ENCODE measurements at places on chromosomes 11 and 22.

DNA sequence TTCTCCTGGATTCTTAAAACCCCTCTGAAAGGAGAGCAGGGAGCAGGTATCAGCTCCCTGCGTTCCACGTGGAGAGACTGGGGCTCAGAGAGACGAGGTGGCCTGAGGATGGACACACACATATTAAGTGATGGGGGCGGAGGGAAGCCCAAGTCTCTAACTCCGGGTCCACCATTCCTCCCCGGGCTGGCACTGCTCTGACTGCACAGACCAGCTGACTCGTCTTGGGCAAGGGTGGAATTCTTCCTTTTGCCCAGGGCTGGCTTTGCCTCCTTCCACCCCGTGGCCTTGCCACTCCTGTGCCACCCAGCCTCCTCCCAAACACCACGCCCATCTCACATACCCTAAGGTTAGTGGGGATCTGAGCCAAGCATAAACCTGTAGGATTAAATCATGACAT, 65.0 kb downstream of the BUD13 start:
- no peak for DNase-seq

- DNase-seq: no peak
Observed at GRCh38 chr11:62889484-62890437, 9.1 kb downstream of the SLC3A2 start.

DNA sequence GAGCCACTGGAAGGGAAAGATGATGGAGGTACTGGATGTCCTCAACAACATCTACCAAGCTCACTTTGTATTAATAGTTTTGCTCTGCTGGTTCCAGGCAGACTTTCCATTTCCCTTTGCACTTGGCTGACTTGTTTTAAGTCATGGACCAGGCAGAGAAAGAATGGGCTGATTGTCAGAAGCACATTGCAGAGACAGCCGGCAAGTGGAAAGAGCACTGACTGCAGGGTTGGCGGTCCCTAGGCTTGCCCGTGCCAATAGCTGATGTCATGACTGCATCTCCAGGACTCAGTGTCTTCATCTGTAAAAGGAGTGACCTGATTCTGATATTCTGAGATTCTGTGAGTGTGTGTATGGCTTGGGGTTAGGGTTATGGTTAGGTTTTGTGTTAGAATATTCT, 20.9 kb upstream of the NNMT start:
- DNase-seq: no peak

- peak; percentile 62 for DNase-seq
Observed at GRCh38 chr11:58905011-58905720, 34.1 kb upstream of the GLYATL1 start.

GRCh38 chr11:61482513-61482912, 26.0 kb upstream of the LRRC10B start:
- DNase-seq: no peak

GRCh38 chr11:16926883-16927626, 87.2 kb downstream of the PLEKHA7 start:
- DNase-seq: no peak

GRCh38 chr22:36415415-36416168, 27.8 kb upstream of the MYH9 start:
- DNase-seq: no peak

DNA sequence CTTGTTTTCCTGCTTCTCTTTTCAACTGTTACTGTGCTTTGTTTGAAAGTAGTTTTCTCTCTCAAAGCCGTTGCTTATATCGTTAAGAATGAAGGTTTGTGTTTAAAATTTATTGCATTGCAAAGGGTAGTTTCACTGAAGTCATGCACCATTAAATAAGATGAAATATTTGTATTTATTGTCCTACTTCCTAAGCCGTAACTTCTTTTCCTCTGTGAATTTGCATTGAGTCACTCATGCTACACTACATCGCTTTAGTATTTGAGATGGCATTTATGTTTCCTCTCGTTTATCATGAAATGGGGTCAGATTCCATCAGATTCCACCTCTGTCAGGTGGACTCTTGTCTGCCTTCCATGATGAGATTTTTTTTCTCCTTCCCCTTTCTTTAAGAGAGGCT, 65.8 kb upstream of the RASSF10 start:
- no peak for DNase-seq

GRCh38 chr11:101046947-101047346, 82.7 kb downstream of the PGR start:
- DNase-seq: no peak

GRCh38 chr11:19574916-19575315, 137.7 kb upstream of the NAV2 start:
- DNase-seq: no peak

DNA sequence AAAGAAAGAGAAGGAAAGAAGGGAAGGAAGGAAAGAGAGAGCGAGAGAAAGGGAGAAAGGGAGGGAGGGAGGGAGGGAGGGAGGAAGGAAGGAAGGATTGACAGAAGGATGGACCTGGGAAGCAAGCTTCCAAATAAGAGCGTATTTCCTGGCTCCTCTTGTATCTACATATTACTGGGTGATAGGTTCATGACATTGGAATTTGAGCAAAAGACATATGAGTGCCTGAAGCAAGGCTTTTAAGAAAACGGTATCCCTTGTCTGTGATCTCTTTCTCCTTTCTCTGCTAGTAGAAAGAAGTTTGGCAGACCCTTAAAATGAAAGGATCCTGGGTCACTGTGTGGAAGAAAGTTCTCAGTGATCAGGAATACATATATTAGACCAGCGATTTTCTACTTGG, 932.2 kb upstream of the CCDC90B start:
- no peak for DNase-seq

- no peak for DNase-seq
Observed at GRCh38 chr11:69166218-69167115, 10.7 kb downstream of the SMIM38 start.

- DNase-seq: no peak
Observed at GRCh38 chr11:65817312-65817834, 16.4 kb upstream of the SNX32 start.

GRCh38 chr11:87463486-87464102, 425.9 kb downstream of the TMEM135 start:
- no peak for DNase-seq

- no peak for DNase-seq
Observed at GRCh38 chr11:726278-727220, 20.5 kb downstream of the EPS8L2 start.

DNA sequence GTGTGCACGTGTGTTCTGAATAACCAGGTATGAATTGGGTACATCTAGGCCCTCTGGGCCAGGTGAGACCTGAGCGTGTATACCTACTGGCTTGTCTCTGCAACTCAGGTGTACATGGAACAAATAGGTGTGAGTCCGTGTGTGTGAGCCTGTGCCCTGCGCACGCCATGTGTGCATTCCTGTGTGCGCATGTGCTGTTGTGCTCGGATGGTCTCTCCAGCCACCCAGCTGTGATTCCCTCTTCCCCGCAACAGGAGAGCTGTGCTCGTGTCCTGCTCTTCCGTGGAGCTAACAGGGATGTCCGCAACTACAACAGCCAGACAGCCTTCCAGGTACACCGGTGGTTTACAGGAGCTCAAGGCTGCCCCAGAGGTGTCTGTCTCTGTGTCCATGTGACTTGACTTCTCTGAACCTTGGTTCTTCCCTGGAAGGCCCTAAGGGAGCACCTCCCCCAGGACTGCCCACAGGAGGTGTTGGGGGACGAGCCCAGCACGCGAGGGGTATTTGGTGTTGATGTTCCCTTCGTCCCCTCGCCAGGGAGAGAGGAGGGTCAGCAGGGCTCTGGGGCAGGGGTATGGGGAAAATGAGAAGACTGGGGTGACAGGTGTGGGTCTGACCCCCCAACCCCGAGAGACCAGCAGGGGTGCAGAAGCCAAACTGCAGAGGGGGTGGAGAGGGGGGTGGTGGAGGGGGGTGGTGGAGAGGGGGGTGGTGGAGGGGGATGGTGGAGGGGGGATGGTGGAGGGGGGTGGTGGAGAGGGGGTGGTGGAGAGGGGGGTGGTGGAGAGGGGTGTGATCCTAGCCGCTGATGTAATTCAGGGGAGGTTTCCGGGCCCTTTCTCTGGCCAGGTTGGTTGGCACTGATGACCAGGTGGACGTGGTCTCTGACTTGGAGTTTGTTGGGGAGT, 10.7 kb downstream of the SHANK3 start:
- DNase-seq: no peak

GRCh38 chr11:98679673-98680072, 341.1 kb upstream of the CNTN5 start:
- no peak for DNase-seq

DNA sequence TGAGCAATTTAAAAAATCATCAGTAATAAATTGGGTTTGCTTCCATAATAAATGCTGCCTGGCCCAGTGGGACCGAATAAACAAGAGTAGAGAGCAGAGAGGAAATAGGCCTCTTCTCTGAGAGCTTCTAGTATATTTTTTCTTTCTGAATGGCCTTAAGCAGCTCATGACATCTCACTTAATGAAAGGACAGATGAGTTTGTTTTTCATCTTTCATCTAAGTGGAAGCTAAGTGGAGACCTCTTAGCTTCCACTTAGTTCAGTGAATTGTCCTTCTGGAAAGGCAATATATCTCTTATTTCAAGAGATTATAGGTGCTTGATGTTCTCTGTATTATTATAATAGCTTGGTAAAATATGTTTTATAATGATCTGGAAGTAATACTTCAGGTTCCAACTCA, 245.9 kb upstream of the ANO3 start:
- no peak for DNase-seq

DNA sequence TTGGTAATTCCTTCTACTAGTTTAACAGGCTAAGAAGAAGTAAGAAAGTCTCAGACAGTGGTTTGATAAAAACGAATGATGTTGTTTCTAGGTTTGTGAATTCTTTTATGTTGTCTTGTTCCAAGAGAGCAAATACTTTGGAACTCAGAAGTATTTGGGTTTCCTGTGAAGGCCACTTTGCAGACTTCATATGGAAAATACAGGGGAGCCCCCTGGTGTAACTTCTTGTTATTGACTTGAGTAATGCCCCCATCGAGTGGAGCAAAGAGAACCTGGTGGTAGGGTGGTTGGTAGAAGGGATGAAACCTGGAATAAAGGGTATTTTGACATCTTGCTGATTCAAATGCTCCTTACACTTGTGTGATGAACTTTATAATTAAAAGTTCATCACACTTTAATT, 40.0 kb upstream of the PTH start:
- DNase-seq: no peak

DNA sequence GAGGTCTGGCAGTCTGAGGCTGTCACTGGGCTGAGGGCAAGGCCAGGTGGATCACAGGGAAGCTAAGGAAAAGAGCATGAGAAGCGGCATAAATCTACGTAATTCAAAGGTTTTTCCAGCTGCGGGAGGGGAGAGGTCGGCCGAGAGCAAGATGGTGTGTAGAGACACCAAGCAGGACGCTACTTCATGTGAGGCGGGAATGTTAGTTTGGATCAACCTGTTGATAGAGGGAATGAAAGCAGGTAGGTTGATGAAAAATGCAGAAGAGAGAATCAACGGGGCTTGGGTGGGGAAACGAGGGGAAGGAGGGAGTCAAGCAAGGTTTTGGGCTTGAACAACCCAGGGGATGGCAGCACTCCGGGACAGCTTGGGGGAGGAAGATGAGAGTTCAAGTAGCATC, 2.9 kb downstream of the B3GNT6 start:
- DNase-seq: no peak

DNA sequence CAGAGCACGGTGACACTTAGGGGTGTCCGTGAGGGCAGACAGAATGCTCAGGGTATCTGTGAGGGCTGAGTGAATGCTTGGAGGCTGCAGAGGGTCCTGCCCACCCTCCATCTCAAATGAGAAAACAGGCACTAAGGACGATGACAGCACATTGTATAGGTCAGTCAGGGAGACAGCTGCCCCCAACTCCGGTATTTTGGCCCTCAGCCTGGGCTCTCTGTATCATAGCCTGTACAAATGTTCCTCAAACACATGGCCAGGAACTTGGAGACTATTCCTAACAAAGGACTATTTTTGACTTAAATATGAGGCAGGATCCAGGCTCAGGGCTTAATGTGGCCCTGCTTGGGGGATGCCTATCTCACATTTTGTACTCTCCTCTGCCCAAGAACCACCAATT, 145.4 kb downstream of the OPCML start:
- no peak for DNase-seq

- no peak for DNase-seq
Observed at GRCh38 chr11:32139896-32140520, 49.1 kb downstream of the RCN1 start.

- no peak for DNase-seq
Observed at GRCh38 chr11:45885921-45886721, 670 bp downstream of the MAPK8IP1 start.

DNA sequence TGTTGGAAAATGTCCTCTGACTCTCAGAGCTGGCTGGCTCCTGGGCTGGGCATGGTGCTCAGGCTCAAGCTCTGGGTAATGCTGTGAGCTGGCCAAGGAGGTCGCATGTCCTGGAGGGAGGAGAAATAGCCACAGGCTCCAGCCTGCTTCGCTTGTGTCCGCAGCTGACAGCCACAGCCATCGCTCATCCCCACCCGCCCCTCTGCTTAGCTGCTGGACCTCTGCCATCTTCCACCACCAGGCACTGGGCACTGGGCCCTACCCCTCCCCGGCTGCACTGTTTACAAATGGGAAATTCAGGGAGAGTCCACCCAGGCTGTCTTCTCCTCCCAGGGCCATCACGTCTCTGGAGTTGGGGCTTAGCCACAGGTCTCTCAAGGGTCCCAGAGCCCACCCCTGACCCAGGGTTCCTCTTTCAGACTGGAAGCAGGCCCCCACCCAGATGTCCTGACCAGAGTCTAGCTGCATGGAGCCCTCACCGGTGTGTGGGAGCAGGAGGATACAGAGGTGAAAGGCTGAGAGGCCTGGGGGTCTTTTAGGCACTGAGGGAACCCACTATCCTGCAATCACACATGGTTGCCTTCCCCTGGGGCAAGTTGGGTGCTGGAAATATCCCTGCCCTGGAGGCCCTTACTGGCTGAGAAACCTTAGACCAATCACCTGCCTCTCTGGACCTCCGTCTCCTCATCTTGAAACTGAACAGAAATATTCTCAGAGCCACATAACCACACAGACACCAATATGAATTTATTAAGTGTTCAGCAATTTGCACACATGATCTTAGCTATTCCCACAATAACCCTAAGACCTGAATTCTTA, 62.7 kb downstream of the CD82 start:
- DNase-seq: peak; percentile 94

GRCh38 chr11:129223701-129224149, 31.6 kb upstream of the ARHGAP32 start:
- no peak for DNase-seq

- peak; percentile 16 for DNase-seq
Observed at GRCh38 chr22:36419177-36419911, 31.6 kb upstream of the MYH9 start.

DNA sequence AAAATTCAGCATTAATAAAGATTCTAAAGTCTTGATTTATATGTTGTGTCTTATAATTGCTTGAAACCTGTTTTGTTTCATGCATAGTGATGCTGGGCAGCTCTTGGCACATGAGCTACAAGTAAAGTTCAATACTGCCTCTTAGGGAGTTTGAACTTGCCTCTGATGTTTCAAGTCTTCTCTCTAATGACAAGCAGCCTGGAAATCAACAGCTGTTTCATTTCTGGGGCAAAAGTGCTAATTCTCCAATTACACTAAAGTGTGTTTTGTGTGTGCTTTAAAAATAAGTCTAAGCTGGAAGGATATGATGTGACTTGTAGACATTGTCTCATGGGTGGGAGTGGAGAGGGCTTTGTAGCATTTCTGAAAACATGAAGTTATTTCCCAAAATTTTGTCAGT, 23.7 kb upstream of the SESN3 start:
- DNase-seq: no peak
